ENCODE measurements at places on chromosomes 11 and 22.

DNA sequence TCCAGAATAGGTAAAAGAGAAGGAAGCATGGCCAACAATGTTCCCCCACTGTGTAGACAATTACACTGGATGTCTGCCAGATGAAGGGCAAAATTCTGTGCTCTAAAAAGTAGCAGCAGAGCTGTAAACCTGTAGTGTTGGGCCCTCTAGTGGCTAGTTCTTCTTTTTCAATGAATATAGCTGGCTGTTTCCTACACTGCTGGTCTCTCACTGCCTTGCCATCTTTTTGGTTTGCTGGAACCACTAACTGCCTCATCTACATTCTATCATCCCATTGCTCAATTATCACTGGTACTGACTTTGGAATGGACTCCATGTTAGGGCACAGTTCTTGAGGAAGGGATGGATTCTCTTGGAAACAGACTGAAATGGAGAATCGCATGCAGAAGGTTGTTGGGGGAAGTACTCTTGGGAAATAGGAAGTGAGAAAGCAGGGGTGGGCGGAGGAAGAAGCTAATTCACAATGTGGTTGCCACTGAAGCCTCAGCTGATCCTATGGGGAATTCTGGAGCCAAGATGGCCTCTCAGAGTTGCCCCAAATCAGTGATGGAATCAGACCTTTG, 17.9 kb downstream of the KCNE3 start:
- peak; percentile 75 for DNase-seq

- DNase-seq: peak; percentile 37
Measured at GRCh38 chr11:3626250-3626960, 15.4 kb downstream of the ART5 start.

DNA sequence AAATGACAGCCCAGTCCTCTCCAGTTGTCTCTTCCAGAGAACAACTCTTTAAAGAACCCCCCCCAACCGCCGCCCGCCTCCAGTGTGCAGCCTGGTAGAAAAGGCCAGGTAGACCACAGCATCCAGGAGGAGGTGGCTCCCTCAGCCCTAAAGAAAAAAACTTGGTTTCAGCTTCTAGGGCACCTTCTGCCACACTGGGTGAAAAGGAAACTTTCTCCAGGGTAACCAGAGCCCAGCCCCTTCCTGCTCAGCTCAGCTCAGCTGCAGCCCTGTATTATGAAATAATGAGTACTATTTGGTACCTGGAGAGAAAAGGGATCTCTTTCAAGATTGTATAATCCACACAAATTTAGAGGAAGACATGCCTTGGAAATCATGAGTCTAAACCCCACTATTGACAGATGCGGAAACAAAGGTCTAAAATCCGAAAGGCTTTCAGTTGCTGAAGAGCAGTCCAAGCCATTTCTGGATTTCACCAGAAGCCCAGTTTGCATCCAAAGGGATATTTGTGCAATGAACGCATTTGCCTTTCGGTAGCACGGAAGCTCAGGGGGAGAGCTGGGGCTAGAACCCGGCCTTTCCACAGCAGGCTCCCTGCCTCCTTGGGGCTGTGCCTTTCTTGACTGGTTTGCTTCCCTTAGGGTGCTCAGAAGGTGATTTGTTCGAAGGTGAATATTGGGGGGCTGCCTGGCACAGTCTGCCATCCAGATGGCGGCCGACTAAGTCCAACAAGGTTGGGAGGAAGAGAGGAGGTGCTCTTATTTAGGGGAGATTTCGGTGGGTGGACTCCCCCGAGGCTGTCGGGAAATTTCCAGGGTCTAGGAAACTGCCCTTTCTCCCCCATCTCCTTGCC, 3.3 kb downstream of the FXYD6 start:
- DNase-seq: no peak

DNA sequence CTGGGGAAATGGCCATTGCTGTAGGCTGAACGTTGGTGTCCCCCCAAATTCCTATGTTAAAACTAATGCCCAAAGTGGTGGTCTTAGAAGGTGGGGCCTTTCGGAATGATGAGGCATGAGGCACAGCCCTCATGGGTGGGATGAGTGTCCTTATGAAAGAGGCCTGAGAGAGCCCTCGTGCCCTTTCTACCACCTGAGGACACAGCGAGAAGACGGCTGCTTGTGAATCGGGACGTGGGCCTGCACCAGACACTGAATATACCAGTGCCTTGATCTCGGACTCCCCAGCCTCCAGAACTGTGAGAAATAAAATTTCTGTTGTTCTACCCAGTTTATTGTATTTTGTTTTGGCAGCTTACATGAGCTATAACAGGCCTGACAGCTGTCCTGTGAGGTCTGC, 162.9 kb upstream of the B3GAT1 start:
- no peak for DNase-seq

- no peak for DNase-seq
Measured at GRCh38 chr11:75035911-75036565, 47.3 kb downstream of the NEU3 start.

DNA sequence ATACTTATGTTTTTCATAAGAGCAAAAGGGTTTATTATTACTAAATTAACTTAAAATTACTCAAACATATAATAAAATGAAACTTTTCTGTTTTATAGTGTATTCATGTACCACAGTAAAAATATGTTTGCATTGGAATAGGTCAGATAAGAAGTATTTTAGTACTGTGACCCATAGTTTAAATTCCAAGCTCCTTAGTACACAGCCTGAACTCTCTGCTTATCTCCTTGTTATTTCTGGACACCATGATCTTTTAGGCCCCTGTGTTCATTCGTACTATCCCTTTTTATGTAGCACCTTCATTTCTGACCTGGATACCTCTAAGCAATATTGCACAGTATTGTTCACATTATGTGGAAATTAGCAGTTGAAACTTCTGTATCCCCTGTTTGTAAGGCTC, 296.7 kb upstream of the SYN3 start:
- no peak for DNase-seq

DNA sequence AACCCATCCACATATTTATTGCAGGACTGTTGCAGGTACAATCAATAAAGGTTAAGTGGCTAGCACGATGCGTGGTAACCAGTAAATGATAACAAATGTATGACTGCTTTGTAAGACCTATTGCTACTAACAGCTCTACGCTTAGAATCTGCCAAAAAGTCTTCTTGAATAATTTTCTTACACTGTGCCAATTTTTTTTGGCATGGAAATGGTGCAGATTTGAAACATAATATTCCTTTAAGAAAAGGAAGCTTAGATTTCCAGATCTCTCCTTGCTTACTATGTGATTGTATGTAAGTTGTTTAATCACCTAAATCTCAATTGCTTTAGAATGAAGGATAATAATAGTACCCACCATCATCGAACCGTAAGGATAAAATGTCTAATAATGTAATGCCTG, 192.0 kb downstream of the LRRC4C start:
- no peak for DNase-seq

GRCh38 chr22:42604403-42604802, 10.3 kb downstream of the POLDIP3 start:
- no peak for DNase-seq

- DNase-seq: no peak
Measured at GRCh38 chr11:10506008-10506370, 35.0 kb downstream of the RNF141 start.

GRCh38 chr11:1779034-1779805, 15.5 kb upstream of the CTSD start:
- no peak for DNase-seq

DNA sequence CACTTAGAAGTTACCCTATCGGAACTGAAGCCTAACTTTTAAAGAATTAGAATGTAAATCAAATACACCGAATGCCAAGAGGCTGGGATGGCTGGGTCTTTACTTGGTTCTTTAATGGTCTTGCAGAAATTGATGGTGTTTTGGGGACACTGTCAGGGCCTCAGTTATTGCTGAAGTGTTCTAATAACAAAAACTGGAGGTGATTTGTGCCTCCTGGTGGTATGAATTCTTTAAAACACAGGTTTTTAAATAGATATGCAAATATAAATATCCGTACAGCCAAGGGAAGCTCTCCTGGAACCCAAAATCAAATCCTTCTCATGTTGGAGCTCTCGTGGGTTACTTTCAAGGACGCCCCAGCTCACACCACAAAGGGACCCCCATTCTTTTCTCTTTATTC, 19.3 kb upstream of the TMPRSS5 start:
- DNase-seq: no peak

DNA sequence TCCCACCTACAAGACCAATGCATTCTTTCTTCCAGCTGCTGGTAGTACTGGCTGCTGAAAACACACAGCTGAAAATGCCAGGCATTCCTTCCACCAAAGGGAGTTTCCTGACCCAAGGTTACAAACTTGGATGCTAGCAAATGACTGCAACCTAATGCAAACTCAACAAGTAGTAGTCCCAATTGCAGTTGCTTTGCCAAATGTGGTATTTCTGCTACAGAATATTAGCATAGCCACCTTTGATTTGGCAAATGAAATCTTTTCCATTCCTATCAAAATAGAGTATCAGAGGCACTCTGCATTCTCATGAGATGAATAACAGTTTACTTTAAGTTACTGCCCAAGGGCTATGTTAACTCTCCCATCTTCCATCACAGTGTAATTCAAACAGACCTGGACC, 172.0 kb upstream of the ARHGAP42 start:
- DNase-seq: no peak

GRCh38 chr11:62443390-62444235, 24.8 kb downstream of the SCGB1A1 start:
- peak; percentile 39 for DNase-seq

DNA sequence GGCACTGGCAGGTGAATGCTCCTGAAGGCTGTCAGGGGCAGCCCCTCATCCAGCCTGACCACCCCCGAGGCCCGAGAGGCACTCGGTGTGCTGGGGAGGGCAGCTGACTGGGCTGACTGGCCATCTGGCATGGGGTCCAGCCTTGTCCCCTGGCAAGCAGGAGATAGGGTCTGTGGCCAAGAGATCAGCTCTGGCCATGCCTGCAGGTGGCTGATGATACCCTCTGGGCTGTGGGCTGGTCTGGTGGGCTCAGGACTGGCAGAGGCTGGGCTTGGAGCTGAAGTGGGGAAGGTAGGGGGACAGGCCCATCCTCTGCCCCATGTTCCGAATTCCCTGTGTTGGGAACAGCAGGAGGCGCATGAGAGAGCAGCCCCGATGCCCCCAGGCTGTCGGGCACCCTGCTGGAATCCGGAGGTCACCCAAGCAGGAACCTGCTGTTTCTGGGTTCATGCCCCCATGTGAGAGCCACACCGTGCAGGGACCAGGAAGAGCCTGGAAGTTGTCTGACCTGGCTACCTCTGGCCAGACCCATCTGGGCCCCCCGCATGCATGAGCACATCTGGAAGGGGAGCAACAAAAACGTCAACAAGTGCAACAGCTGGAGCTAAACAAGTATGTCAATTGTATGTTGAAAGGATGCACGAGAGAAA, 527.0 kb downstream of the TBC1D22A start:
- DNase-seq: no peak

DNA sequence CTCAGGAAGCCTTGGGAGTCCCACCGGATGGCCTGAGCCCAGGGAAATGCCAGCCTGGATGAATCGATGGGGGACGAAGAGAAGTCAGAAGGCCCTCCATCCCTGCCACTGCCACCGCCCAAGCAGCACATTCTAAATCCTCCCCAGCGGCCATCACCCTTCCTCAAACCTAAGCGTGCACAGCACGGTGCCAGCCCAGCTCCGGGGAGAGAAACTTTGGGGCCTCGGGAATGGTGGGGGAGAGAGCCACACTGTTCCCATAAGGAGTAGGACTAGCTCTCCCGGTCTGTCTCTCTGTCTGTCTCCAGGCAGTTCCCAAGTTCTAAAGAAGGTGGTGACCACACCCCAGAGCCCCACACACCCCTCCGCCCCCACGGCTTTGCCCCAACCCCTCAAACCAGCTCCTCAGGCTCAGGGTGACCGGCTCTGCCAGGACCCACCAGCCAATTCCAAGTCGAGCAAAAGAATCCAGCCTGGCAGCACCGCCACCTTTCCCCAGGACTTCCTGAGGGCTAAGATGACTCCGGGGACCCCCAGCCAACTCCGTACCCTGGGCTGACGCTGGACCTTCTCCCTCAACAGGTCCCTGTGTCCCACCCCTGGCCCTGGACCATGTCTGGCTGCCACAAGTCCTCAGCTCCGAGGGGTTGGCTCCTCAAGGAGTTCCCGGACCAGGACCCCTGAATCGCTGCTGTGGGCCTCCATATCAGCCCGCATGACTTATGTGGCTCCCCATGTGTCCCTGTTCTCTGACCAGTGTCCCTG, 2.7 kb downstream of the AHNAK start:
- no peak for DNase-seq

GRCh38 chr11:22466809-22467208, 128.6 kb downstream of the SLC17A6 start:
- no peak for DNase-seq

GRCh38 chr11:117547195-117547850, 219.7 kb downstream of the CEP164 start:
- DNase-seq: no peak

- no peak for DNase-seq
Measured at GRCh38 chr11:26702406-26702805, 19.5 kb downstream of the SLC5A12 start.

DNA sequence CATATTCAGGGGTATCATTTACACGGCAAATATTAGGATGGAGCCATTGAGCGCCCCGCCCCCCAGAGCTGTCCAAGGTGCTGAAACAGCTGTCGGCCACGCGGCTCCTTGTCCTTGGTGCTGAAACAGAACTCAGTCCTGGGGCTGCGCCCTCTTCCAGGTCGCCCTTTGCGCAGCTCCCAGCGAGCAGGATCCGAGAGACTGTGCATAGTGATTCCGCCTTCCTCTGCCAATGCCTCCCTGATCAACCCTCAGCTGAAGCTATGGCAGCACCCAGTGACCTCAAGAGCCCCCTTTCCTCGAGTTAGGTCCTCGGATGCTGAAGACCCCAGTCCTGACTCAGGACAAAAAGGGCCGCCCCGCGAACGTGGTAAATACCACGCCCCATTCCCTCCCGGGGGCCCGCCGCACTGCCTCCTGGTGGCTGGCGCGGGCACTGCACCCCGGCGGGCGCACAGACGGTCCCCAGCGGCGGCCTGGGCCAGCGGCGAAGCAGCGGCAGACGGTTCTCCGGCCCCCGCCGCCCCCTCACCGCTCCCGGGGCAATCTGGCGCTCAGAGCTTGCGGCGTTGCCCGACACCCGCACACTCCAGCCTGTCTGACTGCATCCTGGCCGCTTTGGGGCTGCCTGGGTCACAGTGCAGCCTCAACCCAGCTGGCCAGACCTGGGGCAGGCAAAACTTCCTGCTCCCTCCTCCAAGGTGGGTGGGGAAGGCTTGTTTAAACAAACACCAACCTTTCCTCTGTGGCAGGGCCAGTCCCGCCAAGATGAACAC, 13.4 kb downstream of the SYT7 start:
- DNase-seq: peak; percentile 38

DNA sequence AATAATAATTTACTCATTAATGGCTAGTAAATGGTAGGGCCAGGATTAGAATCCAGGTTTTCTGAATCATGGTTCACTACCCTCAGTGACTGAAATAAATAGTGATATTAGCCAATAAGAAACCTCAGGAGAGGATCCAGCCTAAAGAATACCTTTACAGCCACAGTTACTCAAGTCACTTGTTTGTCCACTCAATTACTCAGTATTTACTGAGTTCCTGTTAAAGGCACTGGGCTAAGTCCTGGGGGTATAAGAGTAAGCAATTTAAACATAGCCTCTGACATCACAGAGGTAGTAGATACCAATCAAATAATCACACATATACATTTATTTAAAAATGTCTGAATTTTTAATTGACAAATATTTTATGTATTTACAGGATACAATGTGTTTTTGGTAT, 56.8 kb upstream of the GAB2 start:
- no peak for DNase-seq

GRCh38 chr11:15280393-15280792, 165.7 kb downstream of the INSC start:
- no peak for DNase-seq

- DNase-seq: peak; percentile 74
Measured at GRCh38 chr11:129117595-129118350, 74.4 kb downstream of the ARHGAP32 start.
